Stimulated activated CD4-positive, alpha-beta T cell treated with anti-CD3 and anti-CD28 coated beads, Interleukin-1b, Interleukin-23, amount 100 ng/mL, for 48 hours (primary cell): ENCODE measurements at places on chromosomes 5 and 9.

DNA sequence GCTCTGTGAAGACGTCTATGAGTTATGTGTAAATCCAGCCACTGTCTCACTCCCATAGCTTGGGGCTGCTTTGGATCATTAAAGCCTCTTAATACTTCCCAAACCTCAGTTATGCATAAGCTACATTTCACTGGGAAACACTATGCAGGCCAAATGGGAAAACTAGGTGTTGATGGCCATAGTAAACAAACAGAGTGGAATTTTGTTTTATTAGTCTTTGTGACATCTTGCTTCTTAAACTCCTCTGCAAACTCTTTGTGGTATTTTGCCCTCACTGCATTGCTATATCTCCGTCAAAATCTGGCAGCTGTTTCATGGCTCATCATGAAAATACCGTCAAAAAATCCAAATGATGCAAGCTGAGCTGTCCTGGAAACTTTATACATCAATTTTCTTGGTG lies 167.2 kb upstream of the HMHB1 start:
- no peak for DNase-seq

DNA sequence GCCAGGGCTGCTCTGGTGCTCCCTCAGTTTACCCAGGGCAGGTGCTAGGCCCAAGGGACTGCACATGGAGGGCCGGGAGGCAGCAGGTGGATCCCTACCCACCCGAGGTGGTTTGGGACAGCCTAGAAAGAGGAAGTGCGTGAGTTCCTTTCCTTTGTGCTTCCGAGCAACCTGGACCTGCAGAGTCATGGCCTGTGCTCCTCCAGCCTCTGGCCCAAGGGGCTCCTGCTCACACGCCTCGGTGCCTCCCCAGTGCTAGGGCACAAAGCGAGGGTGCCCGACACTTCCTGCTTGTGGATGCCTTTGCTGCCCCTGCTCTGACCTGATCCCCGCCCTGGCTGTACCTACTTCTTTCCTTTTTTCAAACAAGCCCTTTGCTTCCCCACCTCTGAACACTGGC lies 79.3 kb downstream of the RXRA start:
- no peak for DNase-seq

- no peak for DNase-seq
Measured at GRCh38 chr5:169875091-169875728, 105.1 kb downstream of the INSYN2B start.

GRCh38 chr5:1523480-1523792 lies 324 bp downstream of the LPCAT1 start:
- DNase-seq: no peak

DNA sequence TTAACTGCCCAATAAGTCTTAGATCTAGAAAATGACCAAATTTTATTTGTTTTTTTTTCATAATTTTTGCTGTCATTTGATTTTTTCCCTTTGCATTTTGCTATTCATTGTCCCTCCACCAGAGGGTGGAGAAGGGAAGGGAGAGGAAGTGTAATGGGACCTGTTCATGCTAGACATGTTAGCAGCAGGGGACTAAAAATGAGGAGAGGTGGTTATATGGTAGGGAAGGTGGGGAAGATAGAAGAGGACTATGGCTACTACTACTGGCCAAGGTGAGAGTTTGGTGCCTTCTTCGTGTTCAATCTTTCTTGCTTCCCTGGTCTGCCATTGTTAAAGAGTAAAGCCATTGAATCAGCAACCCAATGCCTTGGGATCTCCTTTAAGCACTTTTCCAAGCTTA lies 6.4 kb downstream of the GRIA1 start:
- no peak for DNase-seq

GRCh38 chr9:124258607-124259157 lies 933 bp downstream of the NEK6 start:
- DNase-seq: no peak

DNA sequence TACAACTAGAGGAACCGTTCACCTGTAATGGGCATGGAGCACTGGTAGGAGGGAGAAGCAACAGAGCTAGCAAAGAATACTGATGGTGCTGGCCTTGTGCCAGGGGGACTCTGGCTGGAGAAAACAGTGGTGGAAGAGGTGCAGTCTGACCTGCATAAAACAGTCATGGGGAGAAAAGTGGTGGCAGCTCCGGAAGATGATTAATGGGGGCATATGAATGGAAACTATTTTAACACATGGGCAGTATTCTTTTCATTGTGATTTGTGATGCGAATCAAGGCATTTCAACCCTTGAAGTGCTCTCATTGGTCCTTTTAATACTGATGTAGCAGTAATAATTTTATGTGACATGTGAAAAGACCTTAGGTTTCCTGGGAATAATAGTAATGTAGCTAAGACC lies 219.6 kb downstream of the ADAMTS6 start:
- no peak for DNase-seq

- no peak for DNase-seq
Measured at GRCh38 chr5:27325513-27325912, 287.1 kb upstream of the CDH9 start.

DNA sequence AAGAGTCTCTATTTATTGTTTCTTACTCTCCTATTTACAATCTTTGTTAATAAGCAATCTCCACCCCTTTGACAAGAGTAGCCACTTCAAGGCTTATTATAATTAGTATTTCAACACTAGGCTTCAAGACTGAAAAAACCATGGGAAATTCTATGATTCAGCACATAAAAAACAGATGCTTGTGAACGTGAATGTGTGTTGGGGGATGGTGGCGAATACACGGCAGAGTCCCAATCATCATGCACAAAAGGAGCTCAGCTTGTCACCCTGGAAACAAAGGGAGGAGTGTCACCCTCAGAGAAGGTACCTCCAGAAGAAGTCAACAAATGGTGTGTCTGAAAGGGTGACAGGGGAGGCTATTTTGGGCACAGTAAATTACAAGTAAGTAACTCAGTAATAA lies 157.2 kb upstream of the RETREG1 start:
- DNase-seq: no peak

GRCh38 chr5:116487045-116487444 lies 87.6 kb downstream of the SEMA6A start:
- DNase-seq: no peak

DNA sequence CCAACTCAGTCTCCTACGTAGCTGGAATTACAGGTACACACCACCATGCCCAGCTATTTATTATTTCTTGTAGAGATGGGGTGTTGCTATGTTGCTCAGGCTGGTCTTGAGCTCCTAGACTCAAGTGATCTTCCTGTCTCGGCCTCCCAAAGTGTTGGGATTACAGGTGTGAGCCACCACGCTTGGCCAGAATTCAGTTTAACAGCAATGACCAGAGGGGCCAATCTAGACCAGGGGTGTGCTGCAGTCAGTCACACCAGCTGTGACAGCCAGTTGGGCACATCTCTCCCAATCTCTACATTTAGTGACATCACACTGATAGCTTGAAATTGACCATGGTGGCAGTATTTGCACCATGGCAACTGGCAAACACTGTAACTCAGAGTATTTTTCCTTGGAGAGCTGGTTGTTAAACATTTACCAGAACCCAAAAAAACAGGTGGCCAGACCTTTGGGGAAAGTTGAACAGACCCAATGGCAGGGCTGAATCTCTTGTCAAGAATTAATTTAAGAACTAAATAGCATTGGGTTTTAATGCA lies 67.7 kb upstream of the UBTD2 start:
- DNase-seq: no peak

- DNase-seq: no peak
Measured at GRCh38 chr5:122713041-122713440, 61.8 kb upstream of the SNX2 start.

DNA sequence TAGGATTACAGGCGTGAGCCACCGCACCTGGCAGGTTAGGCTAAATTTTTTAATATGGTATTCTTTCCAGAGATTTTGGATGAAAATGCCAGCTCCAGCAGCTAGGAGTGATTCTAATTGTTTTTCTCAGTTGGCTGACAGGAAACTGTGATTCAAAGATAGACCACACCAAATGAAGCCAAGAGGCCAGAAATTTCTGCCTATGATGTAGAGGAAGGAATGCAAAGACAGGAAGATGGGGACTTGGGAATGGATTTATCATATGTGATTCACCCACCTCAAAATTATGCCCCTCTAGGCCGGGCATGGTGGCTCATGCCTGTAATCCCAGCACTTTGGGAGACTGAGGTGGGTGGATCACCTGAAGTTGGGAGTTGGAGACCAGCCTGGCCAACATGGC lies 53.3 kb downstream of the UGCG start:
- DNase-seq: no peak

DNA sequence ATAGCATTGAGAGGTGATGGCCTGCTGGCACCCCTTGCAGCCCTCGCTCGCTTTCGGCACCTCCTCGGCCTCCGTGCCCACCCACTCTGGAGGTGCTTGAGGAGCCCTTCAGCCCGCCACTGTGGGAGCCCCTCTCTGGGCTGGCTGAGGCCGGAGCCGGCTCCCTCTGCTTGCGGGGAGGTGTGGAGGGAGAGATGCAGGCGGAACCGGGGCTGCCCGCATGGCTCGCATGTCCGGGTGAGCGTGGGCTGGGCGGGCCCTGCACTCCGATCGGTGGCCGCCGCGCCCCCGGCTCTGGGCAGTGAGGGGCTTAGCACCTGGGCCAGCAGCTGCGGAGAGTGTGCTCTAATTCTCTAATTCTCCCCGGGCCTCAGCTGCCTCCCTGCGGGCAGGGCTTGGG lies 101.1 kb downstream of the KIF4B start:
- DNase-seq: no peak

- no peak for DNase-seq
Measured at GRCh38 chr5:79454043-79454442, 59.9 kb downstream of the HOMER1 start.

DNA sequence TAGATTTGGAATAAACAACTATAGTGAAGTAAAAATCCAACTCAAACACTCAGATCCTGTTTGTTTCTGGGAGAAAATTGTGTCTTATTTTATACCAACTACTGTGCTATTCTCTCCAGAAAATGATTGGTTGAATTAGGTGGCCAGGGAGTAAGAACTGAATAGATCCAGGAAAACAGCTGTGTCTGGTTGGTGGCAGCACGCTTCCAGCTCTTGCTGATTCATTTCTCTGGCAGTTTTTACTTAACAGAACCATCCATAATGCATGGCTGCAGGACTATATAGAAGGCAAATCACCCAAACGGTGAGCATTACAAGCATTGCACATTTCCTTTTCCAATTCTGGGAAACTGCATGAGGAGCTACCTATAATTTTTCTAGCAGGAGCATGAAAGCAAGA lies 29.5 kb downstream of the DMAC1 start:
- no peak for DNase-seq

DNA sequence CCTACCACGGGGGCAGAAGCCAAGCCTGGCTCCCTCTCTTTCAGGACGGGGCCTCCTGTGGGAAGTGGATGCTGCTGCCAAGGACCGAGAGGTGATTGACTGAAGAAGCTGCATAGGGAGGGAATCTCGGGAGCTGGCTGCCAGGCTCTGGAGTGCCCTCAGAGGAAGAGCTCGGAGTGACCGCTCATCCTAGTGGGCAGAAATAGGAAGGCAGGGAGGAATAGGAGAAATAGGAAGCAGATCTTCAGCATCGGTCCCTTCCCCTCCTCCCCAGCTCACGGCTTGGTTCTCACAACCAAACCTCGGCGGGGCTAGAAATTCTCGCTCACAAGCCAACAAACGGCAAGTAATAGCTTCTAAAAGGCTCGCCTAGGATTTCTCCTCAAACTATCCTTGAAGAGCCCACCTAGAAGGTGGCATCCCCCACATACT lies 159.9 kb upstream of the RAI14 start:
- no peak for DNase-seq

DNA sequence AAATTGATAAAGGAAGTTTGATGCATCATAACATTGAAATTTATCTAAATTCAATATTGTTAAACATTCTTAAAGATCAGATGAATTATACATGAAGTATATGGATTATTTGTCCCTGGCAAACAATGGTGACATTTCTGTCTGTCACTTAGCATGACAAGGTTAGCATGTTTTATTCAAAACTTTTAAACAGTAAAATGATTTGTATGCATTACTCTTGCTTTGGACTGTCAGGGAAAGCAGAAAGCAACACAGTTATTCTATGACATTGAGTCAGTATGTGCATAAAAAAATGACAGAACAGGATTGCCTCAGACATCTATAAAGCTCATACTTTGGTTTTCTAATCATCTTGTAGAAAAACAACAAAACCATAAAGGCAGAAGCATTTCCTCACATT lies 193.7 kb downstream of the IZUMO3 start:
- no peak for DNase-seq

GRCh38 chr9:90979138-90979551 lies 177.5 kb downstream of the SYK start:
- no peak for DNase-seq

GRCh38 chr5:89179731-89180130 lies 296.7 kb upstream of the MEF2C start:
- no peak for DNase-seq

GRCh38 chr5:147996379-147996778 lies 67.4 kb upstream of the SPINK5 start:
- DNase-seq: no peak

DNA sequence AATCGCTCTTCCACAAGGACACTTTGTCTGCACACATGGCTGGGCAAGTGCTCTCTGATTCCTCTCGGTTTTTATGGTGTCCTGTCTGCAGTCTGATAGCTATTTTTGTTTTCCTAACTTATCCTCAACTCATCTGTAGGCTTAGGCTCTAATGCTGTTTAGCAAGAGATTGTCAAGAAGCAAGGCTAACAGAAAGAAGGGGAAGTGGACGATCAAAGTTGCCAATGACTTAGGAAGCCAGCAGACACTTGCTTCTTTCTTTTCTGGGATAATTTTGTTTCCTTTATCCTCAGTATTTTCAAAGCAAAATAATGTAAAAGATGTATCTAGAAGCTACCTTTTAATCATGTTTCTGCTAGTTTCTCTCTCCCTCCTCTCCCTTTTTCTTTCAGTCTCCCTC lies 130.7 kb downstream of the PRKACG start:
- DNase-seq: no peak

DNA sequence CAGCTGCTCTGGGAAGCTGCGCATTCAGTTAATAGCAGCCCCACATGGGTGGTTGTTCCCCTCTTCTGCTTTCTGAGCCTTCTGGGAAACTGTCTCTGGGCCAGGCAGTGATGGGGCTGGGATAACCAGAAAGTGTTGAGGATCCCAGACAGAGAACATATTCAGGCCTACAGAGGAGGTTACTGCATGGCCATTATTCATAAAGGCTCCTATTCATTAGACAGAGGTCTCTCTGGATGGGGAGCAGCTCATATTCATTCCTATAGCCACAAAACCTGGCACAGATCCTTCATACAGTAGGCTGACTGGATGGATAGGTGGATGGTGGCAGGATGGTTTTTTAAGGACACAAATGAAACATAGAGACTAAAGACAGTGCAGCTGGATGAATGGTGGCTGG lies 76.3 kb downstream of the HSPA4 start:
- DNase-seq: no peak

DNA sequence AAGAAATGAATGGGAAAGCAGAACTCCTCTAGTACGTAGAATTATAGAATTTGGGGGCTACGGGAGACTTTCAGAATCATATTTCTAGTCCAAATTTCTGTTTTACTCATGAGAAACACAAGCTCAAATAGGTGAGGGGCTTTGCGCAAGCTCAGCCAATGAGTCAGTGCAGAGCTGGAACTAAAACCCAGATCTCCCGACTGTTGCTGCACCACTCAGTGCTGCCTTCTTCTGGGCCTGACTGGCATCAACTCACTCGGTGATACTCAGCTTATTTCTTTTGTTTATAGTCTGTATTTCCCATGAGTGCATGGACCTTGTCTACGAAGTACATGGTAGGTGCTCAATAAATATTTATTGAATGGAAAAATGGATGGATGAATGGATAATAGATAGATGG lies 280.2 kb downstream of the CDK5RAP2 start:
- DNase-seq: no peak
